ENCODE measurements at places on chromosomes 2 and 18.

DNA sequence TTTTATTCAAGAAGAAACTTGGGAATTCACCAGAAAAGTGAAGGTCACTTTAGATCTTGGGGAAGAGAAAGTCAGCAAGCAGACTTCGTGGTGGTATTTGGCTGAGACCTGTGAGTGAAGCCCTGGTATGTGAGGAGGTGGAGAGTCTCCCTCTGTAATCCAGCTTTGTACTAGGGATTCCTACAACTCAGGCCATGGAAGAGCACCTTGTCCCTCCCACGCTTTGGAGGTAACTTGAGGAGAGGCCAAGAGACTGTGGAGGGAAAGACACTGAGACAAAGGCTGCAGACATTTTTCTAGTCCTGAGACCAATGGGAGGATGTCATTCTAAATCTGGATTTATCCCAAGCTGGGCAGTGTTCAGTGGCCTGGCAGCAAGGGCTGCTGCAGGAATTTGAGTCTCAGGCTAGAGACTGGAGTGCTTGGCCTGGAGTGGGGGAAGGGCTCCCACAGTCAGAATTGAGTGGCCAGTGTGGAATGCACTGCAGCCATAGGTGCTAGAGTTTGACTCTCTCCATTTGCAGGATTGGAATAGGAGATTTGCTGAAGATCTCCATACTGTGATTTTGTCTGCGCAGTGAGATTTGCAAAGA lies 219.0 kb downstream of the ACTR3 start:
- no peak for DNase-seq

DNA sequence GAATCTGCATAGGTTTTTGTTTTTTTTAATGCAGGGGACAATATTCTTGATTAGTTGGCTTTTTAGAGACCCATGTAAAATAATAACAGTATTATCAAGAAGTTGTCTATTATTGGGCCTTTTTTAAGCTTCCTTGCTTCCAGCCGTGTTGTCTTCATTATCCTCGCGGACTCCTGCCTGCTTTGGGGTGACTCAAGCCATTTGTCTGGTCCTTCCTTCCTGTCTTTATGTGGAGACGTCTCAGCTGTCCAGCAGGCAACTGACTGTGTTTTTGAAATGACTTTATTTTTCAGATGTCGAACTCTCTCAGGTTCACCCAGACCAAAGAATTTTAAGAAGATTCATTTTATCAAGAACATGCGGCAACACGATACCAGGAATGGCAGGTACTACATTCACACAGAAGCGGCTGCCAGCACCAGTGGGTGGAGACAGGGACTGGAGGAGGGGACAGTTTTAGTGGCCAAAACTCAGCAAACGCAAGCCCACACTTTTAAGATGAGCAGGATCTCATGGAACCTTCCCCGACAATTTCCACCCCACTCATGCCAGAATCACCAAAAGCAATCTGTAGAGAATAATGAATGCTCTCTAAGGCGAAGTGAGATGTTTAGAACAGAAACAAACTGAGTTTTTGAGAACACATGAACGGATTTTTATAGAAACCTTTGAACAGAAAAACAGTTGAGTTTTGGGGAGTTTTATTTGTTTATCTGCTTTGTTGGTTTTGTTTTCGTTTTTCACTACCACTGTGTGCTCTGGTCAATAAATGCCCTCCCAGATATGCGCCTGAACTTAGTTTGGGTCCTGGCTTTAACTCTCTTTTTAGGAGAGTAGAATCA lies 59.1 kb downstream of the CABLES1 start:
- no peak for DNase-seq

- no peak for DNase-seq
Measured at GRCh38 chr18:4252829-4253228, 202.3 kb downstream of the DLGAP1 start.

- no peak for DNase-seq
Measured at GRCh38 chr2:9832586-9832985, 10.7 kb upstream of the TAF1B start.

- DNase-seq, result no peak
Measured at GRCh38 chr2:98091738-98092137, 4.8 kb downstream of the VWA3B start.

DNA sequence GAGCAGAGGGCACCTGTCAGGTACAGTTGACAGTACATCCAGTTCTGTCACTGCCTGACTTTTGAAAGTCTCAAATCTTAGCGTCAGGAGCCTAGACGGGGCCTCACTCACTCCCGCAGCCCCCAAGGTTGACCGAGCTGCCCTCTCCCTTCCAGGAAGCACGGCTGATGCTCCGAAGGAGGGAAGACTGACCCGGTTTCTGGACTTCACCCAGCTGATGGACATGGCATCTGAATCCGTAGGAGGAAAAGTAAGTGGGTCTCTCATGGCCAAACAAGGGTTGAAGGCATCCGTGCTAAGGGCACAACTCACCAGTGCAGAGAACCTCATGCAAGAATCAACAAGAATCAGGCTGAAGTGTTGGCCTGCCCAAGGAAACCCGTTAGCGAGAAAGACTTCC lies 12.9 kb downstream of the ALLC start:
- DNase-seq, result no peak

DNA sequence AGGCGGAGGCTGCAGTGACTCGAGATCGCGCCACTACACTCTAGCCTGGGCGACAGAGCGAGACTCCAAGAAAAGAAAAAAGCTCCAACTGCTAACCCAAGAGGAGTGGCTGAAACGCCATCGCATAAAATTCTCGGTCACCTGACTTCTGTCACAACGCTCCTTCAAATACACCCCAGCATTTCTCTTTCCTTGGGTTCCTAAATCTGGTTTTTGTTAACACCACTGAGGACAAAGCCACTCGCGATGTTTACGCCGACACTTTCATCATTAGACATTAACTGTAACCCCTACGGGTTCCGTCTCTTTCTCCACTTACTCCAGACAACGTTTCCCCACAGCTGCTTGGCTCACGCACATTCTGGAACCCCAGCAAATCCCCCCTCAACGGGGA lies 679 bp downstream of the CLK1 start:
- DNase-seq, result no peak

- no peak for DNase-seq
Measured at GRCh38 chr2:10103179-10103578, 19.4 kb upstream of the RRM2 start.

DNA sequence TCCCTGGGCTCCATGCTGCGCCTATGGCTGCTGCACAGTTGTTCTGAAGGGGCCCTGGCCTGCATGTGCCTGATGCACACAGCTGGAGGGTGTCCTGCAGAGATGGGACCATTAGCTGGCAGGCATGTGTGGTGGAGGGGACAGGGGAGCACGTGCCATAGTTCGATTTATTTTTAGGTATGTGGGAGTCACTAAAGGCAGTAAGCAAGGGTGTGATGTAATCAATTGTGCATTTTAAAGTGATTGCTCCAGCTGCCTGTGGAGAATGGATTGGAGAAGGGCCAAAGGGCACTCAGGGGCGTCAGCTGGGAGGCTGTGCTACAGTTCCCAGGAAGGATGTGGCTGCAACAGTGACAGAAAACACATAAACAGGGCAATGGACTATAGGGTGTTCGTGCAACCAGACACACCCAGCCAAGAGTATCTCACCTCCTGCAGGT lies 205.1 kb downstream of the ARL4C start:
- no peak for DNase-seq

- peak; percentile 75 for DNase-seq
Measured at GRCh38 chr2:109448946-109449788, 164.6 kb downstream of the SEPTIN10 start.

All from 8988T (cell line).